ENCODE measurements at places on chromosomes 5 and 9.

DNA sequence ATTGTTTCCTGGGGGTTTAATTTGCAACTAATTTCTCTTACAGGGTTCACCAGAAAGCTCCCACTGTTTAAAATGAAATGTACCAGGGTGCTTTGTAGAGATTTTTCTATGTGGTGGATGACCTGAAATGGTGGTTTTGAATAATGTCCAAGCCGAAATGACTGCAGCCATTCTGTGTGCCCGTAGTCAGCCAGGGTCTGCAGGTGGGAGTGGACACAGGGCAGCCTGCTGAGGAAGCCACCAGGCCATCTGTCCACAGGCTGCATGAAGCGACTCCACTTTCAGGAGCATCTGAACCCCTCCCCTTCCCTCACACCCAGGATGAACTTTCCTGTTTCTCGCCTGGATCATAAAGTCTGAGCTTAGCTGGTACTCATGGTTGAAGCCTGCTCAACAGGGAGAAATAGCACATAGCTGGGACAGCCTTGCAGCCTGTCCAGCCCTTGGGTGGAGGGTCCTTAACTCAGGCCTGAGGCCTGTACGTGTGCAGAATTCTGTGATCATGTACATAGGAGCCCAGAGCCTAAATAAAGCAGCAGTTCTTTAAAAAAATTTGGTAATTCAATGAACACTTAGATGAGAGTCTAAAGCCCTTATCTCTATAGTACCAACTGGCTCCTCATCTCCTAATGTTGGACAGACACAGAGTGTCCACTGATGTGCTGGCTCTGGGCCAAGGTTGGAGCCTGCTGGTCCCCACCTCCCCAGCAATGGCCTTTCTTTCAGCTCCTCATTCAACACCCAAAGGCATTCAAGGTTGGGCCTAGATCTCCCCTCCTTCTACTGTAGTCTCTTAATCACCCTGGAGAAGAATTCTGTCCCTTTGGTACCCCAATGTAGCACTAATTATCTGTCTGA, 72.8 kb downstream of the SHB start:
- DNase-seq, result no peak

DNA sequence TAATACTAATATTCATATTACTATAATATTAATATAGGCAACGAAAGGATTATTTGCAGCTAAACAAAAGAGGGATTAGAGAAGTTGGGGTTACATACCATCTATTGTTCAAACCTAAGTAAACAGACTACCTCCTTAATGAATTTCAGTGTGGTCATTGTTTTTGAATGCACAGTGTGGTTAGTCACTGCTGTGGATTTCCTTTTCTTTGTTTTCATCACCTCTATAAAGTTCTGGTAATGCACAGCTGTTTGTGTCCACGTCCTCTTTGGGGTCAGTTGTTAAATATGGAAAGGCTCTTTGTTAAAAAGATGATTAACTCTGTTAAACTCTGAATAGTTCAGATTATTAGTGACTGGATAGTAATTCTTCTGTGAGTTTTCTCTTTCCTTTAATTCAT, 233.6 kb downstream of the MAST4 start:
- no peak for DNase-seq

- no peak for DNase-seq
Measured at GRCh38 chr5:83251849-83252248, 174.5 kb downstream of the XRCC4 start.

DNA sequence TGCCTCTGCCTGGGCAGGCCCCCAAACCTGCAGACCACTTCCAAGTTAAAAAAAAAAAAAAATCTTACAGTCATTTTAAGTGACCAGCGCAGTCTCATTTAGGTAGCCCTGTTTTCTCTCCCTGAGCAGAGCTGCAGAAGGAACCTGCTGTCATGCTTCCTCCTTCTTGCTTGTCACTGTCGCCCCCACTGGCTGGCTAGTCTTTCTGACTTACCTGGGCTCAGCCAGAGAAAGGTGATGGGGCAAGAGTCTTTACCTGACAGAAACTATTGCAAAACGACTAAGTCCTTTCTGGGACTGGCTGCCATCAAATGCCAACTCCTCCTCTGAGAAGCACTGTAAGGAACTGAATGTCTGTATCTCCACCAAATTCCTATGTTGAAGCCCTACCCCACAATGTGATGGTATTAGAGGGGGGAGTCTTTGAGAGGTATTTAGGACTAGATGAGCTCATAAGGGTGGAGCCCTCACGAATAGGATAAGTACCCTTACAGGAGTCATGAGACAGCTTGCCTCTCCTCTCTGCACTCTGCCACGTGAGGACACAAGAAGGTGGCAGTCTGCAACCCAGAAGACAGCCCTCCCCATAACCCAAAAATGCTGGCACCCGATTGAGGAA, 58.4 kb upstream of the SHC3 start:
- no peak for DNase-seq

DNA sequence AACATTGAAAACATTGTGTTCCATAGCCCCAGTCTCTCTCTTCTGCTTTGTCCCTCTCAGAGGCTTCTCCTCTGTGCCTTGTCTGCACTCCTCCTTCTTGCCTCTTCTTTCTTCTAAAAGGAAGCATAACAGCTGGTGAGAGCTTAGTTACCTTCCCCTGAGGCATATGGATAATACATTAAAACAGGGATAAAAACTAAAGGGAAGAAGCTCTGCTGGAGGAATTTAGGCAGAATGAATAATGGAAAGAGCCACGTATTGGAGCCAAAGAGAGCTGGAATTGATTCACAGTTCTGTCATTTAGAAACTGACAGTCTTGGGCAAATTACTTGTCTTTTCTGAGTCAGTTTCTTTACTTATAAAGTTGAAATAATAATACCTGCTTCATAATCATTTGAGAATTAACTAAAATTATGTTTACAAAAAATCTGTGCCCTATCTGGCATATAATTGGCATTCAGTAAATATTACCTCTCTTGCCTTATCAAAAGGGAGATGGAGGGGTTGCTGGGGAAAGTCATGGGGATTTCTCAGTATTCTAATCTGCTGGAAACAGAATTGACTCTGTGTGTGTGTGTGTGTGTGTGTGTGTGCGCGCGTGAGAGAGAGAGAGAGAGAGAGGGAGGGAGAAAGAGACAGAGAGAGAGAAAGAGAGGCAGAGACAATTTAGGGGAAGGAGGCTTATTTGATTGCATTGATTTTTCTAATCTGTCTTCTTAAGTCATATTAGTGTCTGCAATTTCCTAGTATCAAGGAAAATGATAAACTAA, 20.2 kb downstream of the ZNF474 start:
- DNase-seq, result no peak

GRCh38 chr5:153352685-153353219, 137.7 kb upstream of the GRIA1 start:
- peak; percentile 5 for DNase-seq

DNA sequence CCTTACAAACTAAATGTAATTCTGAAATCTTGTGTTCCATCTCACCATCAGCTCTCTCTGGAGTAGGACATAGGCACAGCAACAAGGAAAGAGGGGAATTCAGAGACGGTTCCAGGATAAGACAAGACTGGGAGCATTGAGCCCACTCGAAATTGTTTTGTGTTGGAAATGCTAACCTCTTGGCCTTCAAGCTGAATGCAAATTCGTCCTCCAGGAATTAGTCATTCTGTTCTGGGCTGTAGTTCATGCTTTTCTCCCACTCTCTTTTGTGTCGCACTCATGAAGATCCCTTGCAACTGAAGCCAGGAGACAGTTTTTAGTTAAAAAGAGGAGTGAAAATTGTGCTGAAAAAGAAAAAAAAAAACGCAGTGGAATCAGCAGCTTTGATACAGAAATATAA, 121.7 kb upstream of the SEMA6A start:
- no peak for DNase-seq

GRCh38 chr5:125140855-125141254, 394.4 kb upstream of the ZNF608 start:
- DNase-seq, result no peak

- DNase-seq, result no peak
Measured at GRCh38 chr9:132984202-132985070, 5.9 kb downstream of the GFI1B start.

GRCh38 chr9:129962451-129962864, 80.5 kb downstream of the FNBP1 start:
- no peak for DNase-seq

GRCh38 chr9:34546834-34547827, 24.3 kb upstream of the ENHO start:
- DNase-seq, result peak; percentile 31

- no peak for DNase-seq
Measured at GRCh38 chr5:82364497-82364896, 86.3 kb upstream of the RPS23 start.

DNA sequence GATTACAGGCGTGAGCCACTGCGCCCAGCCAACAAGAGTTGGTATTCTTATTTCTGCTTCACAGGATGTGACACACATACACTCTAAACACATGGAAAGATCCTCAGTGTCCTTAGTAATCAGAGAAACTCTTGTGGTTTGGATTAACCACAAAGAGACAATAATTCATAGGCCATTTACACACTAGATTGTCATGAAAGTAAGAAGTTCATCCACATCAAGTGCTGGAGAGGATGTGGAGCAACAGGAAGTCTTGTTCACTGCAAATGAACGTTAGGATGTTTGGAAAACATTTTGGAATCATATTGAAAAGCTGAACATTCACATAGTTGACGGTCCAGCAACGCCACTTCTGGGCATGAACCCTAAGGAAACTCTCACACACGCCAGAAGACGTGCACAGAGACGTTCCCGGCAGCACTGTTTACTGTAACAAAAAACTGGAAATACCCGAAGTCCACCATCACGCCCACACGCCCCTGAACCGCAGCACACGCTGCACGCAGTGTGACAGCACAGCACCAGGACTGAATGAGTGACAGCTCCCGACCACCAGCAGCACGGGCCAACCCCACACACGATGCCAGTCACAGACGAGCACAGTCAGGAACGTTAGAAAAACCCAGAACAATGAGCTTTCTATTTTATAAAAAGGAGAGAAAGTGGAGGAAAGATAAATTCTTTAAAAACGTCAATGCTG, 87.6 kb downstream of the COL23A1 start:
- DNase-seq, result no peak
